AG10803 (cell line): ENCODE measurements at places on chromosomes 5 and 9.

GRCh38 chr5:74415695-74416102 lies 224.8 kb downstream of the ENC1 start:
- no peak for DNase-seq

DNA sequence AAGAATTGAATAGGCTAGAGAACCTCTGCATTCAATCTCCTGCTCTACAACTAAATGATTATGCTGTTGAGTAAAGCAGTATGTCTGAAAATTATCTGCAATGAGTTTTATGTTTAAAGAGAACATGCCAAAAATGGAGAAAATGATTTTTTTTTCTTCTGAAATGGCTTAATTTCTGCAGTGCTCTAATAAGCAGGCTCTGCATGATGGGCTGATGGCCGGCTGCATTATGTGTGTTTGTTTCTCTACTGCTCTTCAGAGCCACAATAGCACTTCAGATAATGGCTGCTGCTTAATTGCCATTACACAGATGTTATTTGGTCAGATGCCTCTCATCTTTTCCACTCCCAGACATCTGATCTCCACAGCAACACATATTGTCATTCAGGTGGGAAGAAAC lies 286.4 kb upstream of the DMAC1 start:
- DNase-seq: no peak

DNA sequence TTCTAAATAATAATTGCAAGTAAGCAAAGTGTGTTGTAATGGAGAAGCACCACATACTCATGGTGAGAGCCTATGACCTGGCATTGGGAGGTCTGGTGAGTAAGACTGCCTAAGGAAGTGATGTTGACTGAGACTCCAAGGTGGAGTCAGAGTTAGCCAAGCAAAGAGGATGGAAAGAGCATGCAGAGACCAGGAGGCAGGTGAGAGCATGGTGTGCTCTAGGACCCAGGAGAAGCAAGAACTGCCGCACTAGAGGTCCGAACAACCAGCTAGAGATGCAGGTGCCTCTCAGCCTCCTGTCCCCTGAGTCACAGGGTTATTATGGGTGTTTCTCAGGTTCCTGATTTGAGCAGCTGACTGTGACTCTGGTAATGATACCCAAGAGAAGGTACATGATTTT lies 27.3 kb downstream of the ANP32B start:
- DNase-seq: no peak

DNA sequence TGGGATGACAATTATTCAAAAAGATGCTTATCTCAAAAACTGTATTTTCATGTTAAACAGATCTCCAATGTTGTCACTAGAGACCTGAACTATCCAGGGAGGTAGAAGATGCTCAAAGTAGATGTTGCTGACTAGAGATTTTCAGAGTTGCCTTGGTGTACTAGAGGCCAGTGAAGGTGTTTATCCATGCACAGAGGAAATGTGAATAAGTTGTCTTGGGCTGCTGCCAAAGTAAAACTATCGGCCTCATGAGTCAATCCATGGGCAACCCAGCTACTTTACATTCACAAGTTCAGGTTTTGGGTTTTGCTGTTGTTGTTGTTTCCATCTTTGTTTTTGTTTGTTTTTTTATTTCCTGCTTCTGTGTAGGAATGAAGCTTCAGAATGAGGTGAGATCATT lies 141.1 kb upstream of the RANBP3L start:
- peak; percentile 29 for DNase-seq

- DNase-seq: peak; percentile 78
Measured at GRCh38 chr9:129125478-129125877, 14.3 kb downstream of the PTPA start.
